ENCODE measurements at places on chromosomes 3 and 15.

DNA sequence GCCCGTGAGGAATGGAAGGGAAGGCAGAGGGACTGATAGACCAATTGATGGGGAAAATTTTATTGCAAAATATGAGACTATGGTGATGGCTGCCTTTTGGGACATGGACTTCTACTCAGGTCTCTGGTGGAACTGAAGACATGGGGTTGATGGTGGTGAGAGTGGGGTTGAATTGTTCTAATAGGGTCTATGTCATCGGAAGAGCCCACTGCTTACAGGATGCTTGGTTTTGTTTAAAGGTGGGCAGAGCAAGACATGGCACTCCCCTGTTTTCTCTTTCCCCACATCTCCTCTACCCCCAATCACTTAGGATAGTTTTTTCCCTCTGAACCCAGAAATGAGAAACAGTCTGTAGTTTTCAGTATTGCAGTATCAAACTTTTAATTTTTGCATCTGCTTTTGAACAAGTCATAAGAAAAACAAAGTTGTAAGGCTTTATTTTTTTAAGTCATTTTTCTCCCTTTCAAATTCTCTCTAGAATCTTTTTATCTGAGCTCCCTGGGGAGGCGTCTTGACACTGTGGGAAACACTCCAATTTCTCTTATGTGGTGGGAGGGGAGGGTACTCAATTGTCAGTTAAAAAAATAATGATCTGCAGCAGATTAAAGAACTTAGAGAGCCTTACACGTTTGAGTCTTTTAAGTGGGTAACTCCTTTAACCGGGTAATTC lies 276.2 kb upstream of the TBC1D5 start:
- DNase-seq: no peak

GRCh38 chr3:20023623-20024405 lies 11.8 kb upstream of the PP2D1 start:
- DNase-seq: no peak

DNA sequence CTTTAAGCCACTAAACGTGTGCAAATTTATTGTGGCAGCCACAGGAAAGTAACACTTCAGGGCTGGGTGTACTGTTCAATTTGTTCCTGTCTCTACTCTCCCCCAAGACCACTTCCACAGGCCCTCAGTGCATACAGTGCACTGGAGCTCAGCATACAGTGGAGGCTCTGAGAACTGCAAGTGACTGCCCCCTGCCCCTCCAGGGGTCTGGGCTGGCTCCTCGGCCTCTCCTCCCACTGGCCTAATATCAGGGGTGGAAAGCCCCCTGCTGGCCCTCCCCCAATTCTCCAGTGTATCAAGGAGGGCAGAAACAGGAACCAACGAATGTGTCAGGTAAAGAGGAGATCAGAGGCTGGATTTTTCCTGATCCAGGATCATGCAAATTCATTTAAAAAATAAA lies 19.9 kb upstream of the HEG1 start:
- DNase-seq: no peak

DNA sequence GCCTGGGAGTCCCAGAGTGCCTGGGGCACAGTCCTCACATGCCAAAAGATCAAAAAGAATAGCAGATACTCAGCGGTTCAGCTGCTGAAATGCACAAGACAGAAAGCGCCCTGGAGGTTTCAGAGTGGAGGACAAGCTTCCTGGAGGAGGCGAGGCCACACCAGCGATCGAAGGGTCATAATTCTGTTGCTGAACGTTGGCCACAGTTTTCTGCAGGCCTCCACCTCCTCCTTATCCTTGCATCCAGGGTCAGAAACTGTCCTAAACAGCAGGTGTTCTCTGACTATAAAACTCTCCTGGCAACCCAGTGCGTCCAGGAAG lies 220.3 kb upstream of the LINGO1 start:
- no peak for DNase-seq

- no peak for DNase-seq
Observed at GRCh38 chr3:59133311-59133710, 83.5 kb upstream of the CFAP20DC start.

DNA sequence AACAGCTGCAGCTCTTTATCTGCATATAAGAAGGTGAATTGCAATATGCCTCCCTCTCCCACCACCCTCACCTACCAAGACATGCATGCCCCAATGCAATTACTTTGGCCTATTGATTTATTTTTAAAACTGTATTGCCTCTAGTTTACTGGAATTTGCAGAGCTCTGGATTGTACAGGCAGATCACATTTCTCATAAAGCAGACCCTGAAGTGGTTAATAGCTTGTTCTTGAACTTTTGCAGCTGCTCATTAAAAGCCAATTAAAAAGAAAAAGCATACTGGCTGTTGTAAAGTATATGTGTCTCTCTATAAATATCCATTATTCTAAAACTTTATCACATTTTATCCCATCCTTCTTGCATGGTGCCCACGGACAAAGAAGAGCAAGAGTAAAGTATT lies 221.5 kb upstream of the TOPAZ1 start:
- DNase-seq: no peak

GRCh38 chr3:55159711-55160110 lies 231.9 kb upstream of the LRTM1 start:
- DNase-seq: no peak

DNA sequence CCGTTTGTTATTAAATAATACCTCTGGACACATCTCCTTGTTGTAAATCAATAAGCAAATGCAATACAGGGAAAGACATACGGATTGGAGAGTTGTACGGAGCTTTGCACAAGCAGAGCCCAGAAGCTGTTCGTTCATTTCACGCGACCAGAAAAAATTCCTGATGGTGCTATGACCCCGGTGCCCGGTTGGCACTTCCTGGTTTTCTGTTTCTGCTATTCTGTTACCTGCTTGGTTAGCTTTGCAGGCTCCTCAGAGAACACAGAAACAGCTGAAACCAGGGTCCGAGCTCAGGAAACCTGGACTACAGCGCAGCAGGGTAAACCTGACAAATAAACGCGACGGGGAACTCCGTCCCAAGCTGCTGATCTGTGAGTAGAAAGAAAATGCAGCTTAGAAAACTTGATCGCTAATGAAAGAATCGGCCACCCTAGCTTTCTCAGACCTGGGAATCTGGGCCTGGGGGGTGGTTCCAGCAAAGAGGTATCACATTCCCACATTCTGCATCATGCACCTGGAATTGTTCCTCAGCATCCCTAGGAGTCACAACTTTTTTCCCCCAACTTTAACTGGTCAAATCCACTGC lies 845 bp downstream of the CNTN3 start:
- DNase-seq: no peak

DNA sequence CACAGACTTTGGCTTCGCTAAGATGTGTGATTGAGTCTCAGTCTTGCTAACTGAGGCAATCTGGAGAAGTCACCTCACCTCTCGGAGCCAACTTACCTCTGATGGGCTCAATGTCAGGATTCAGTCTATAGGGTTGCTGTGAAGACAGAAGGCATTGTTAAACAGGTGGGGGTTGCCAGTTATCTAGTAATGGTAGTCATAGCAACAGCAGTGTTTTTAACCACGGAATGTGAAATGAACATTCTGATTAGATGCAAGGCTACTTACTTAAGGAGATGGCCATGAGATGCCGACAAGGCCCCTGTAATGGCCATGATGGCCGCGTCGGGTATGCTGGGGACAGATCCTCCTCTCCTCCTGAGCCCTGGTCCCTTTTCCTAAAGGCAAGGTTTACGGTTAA lies 243.1 kb downstream of the GABRG3 start:
- no peak for DNase-seq

DNA sequence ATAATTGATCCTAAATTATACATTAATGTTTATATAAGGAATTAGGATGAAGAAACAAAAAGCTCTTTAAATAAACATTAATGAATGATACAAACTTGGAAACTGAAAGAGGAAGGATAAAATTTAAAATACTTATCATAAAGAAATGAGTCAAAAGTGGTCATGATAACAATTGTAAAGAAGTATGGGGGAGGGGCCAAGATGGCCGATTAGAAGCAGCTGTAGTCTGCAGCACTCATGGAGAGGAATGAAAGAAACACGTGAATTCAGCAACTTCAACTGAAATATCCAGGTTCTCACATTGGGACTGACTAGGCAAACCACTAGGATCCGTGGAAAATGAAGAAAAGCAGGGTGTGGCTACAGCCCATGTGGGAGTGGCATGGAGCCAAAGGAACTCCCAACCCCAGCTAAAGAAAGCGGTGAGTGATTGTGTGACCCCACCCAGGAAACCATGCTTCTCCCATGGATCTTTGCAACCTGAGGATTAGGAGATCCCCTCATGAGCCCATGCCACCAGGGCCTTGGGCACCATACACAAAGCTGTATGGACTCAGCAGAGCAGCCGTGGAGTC lies 13.1 kb upstream of the CP start:
- DNase-seq: no peak
